ENCODE measurements at places on chromosomes 5 and 9.

DNA sequence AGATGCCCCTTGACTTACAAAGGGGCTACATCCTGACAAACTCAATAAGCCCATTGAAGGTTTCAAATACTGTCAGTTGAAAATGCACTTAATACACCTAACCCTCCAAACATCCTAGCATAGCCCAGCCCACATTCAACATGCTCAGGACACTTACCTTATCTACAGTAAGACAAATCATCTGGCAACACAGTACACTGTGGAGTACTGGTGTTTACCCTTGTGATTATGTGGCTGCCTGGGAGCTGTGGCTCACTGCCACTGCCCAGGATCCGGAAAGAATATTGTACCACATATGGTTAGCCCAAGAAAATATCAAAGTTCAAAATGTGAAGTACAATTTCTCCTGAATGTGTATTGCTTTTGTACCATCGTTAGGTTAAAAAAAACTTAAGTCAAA is 562.2 kb downstream of the HTR1A start:
- DNase-seq, result no peak

DNA sequence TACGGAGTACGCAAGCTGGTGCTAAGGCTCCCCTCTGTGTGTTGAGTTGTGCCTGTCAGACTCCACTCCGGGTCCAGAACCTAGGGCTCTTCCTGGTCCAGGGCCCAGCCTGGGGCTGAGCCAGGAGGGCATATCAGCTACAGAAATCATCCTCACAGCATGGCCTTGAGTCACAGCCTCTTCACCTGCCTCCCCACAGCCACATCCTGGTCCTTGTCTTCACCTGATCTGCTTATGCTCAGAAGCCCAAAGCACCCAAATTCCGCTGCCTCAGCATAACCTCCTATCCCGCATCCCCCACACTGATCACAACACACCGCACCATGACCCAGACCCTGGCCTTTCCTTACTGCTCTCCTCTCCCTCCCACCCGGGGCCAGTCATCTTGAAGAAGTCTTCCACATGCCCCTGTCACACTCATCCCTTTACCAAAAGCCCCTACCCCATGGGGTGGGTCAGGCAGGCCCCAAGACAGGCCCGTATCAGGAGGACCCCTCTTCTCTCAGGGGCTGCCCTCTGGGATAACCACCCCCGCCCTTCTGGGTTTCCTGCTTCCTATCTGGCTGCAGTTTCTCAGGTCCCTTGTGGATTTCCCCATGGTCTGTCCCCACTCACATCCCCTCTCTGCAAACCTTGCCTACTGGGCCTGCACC is 1.3 kb upstream of the IL3 start:
- no peak for DNase-seq

DNA sequence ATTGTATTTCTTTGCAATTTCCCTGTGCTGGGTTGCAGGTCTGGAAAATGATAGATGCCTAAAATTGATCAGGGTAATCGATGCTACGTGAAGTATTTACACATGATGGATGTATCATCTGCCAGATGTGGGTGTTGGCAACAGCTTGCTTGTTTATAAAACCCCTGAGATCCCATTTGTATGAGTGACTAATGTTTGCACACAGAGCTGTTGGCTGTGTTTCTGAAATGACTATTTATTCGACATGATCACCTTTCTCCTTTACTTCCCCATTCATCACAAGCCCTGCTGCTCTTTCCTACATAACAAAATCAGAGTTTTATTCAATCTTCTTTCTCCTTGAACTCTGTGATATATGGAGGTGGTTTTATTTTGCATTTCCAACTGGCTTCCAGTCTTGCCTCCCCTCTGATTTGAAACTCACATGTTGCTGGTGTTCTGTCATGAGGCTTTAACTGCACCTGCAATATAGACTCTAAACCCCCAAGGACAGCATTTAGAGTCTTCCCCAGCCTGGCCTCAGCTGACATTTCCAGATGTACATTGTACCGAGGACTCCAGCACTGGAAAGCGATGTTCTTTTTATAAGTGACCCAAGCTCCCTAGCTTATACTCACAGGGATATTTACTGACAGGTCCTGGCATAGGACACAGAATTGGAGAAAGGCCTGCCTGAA is 50.7 kb upstream of the SHB start:
- no peak for DNase-seq

GRCh38 chr5:77795846-77796245 is 19.7 kb upstream of the TBCA start:
- no peak for DNase-seq

DNA sequence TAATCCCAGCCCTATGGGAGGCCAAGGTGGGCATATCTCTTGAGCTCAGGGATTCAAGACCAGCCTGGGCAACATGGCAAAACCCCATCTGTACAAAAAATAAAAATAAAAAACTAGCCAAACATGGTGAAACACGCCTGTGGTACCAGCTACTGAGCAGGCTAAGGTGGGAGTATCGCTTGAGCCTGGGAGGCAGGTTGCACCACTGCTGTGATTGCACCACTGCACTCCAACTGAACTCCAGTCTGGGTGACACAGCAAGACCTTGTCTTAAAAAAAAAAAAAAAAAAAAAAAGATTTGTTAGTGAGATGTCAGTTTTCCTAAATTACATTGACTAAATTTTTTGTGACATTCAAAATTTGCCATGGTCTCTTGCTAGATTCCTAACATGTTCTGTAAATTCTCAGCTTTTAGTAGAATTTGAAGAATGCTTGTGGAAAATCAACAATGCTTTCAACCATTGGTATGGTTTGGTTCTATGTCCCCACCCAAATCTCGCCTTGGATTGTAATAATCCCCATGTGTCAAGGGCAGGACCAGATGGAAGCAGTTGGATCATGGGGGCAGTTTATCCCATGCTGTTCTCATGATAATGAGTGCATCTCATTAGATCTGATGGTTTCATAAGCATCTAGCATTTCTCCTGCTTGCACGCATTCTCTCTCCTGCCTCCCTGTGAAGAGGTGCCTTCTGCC is 236.1 kb downstream of the ARRDC3 start:
- no peak for DNase-seq

- no peak for DNase-seq
These were observed 26.4 kb downstream of the NOTCH1 start for GRCh38 chr9:136519263-136520052.

DNA sequence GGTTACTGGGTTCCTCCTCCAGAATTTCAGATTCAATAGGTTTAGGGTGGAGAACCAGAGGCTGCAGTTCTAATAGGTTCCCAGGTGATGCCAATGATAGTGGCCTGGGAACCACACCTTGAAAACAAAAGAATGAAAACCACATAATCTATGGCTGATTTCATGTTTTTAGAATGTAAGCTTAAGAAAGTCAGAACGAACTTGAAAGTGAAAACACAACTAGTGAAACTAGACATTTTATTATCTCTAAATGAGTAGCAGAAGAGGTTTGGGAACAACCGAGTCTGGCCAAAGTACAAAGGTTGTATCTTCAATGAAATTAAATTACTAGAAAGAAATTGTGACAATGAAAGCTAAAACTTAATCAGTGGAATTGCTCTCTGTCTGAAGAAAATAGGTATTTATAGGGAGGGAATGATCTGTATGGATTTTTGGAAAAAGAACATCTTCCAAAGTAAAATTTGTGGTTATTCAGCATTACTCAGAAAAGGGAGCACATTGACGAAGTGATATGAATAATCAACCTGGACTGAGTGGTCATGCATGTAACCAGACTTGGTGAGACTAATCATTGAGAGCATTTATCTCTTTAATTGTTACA is 24.9 kb upstream of the CEP120 start:
- DNase-seq, result no peak

GRCh38 chr5:32144378-32145207 is 29.5 kb downstream of the GOLPH3 start:
- DNase-seq, result no peak

DNA sequence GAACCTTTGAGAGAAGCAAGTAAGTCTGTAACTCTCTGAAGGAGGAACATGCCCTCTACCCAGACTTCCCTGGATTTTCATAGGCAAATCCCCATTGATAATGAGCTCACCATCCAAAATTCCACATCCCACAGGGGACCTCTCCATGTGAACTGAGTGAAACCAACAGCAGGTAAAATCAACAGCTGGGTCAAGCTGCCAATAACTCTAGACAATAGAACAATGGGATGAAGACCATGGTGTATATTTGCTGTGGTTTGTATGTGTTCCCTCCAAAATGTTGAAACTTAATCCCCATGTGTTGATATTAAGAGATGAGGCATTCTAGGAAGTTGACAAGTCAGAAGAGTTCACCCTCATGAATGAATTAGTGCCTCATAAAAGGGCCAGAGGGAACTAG is 110.2 kb upstream of the MYO10 start:
- no peak for DNase-seq

DNA sequence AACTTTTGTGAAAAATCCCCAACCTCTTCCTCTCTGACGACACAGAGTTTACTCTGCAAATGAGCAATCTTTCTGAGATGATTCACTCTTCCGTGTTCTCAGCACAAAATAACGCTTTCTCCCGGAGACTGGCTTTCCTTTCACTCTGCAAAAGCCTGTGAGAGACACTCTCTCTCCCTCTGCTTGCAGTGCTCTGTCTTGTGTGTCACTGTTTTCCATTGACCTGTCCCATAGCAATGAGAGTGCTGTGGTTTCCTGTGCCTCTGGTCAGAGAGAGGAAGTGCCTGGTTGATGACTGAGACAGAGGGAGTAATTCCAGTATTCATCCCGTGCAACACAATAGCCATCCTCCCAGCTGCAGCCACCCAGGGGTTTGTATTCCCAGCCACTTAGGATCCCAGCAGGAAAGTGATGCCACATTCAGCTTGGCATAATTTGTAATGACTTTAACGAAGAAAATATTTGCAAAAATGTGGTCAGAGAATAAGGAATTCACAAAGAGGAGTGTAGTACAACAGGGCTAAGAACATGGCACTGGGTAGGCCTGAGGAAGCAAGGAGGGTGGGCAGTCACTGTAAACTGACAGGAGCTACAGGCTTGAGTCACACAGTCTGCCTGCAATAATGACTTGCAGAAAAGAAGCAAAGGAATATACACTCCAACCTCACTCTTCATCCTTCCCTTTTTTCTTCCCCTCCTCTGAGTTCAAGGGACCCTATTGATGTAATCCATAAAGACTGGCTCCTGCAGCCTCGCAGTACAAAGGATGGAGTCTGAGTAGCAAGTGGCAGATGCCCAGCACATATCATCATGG is 463.5 kb upstream of the RGMB start:
- no peak for DNase-seq

- DNase-seq, result no peak
These were observed 20.3 kb downstream of the CAMSAP1 start for GRCh38 chr9:135887021-135887507.

- no peak for DNase-seq
These were observed 111.2 kb downstream of the SMARCA2 start for GRCh38 chr9:2126331-2126803.

- no peak for DNase-seq
These were observed 323.4 kb downstream of the TRPM3 start for GRCh38 chr9:70798018-70798417.

DNA sequence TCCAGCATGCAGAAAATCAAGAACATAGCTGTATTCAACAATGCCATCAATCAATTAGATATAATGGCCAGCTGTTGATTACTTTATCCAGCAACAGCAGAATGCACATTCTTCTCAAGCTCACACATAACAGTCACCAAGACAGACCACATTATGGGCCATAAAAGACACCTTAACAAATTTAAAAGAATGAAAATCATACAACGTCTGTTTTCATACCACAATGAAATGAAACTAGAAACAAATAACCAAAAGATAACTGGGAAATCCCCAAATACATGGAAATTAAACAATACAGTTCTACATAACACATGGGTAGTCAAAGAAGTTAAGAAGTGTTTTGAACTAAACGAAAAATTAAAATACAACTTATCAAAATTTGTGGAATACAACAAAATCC is 130.9 kb upstream of the GNA14 start:
- DNase-seq, result no peak

GRCh38 chr9:72907421-72907820 is 45.4 kb downstream of the ALDH1A1 start:
- DNase-seq, result no peak

DNA sequence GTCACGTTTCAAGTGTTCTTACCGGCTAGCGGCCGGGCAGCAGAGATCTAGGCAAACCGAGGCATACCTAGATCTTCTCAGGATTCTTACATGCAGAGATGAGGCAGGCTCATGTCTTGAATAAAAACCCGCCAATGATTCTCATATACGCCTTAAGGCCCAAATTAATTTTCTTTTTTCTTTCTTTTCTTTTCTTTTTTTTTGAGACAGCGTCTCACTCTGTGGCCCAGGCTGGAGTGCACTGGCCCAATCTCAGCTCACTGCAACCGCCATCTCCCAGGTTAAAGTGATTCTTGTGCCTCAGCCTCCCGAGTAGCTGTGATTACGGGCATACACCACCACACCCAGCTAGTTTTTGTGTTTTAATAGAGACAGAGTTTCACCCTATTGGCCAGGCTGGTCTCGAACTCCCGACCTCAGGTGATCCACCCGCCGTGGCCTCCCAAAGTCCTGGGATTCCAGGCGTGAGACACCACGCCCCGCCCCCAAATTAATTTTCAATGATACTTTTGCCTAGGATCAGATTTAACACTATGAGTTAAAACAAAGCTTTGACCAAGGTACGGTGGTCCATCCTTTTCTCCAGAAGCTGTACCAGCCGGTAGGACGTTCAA is 1.5 kb downstream of the C9orf40 start:
- no peak for DNase-seq

DNA sequence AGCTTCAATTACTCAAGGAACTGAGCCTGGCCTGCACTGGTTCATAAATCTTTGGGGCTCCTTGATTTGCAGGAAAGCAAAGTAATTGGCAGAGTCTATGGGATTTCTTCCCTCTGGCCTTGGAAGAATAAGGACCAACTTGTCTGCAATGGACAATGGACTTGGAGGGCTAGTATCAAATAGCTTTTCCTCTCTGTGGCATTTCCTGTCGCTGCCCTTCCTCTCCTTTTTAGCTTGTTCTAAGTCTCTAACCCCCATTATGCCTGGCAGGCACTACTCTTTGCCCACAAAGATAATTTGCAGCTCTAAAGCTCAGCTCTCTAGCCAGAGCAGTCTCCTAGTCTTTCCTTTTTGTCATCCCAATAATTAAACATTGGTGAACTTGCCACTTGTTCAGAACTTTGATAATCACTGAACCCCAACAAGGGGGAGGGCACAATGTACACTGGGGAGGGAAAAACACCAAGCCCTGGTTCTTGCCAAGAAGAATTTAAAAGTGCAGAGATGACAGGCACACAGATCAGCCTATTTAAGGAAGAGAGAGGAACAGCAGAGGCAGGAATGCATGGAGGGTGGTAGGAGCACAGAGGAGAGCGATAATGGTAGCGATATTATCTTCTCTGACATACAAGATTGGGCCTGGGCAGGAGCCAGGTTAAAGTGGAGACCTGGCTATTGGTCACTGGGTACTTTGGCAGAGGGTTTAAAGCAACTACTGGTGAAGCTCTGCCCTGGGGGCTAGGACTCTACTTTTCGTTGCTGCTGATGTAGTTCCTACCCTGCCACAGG is 38.5 kb downstream of the FAM219A start:
- DNase-seq, result no peak

- DNase-seq, result no peak
These were observed 55.9 kb downstream of the AHRR start for GRCh38 chr5:377326-377981.

Measured in NCI-H748 treated with DMSO at 0.1 percent for 48 hours (cell line).